ENCODE measurements at places on chromosomes 13 and 19.

DNA sequence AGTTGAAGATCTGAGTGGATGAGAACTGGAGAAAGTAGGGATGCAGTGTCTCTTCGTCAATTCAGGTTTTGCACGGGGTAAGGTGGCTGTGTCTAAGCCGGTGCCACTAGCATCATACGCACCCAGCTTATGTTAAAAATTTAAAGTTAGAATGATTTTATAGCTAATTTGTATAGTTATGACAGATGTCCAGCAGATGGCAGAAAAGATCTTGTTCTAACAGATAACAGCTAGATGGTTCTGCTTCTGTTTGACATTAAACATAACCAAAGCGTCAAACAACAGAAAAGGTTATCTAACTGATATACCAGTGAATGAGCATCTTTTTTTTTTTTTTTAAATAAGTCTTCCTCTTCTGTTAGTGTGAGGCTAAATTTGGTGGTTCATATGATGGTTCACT is 18.8 kb upstream of the EDDM13 start:
- peak; percentile 43 for DNase-seq

DNA sequence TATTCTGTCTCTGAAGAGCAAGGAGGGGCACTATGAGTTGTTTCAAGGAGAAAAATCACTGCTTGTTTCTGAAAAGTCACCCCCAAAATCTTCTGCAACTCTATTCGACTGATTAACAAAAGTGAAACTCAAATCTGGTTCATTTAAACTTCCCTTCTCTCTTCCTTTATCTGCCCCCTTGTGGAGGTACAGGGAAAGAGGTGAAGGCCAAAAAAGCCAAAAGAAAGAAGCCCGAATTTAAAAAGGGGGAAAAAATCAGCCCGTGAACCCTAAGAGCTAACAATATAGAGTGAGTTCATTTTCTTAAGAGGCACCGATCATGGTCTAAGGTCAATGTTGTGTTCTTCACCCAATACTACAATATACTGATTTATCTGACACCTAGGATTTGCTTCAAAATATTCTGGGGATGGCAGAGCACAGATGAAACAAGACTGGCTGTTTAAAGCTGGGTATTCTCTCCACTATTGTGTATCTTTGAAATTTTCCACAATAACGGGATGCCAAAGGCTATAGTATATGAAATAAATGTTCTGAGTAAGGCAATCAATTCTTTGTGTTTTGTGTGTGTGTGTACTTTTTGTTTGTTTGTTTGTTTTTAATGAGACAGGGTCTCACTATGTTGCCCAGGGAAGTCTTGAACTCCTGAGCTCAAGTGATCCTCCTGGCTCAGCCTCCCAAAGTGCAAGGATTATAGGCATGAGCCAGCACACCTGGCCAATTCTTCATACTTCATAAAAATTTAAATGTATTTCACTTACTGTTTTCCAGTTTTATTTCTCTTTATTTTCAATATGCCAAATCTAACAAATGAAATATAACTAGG is 55.0 kb upstream of the EEF1AKMT1 start:
- DNase-seq: peak; percentile 4

- DNase-seq: peak; percentile 84
These were observed 5.3 kb downstream of the RASIP1 start for GRCh38 chr19:48735031-48735615.

GRCh38 chr13:100439247-100439970 is 149.2 kb downstream of the GGACT start:
- no peak for DNase-seq

DNA sequence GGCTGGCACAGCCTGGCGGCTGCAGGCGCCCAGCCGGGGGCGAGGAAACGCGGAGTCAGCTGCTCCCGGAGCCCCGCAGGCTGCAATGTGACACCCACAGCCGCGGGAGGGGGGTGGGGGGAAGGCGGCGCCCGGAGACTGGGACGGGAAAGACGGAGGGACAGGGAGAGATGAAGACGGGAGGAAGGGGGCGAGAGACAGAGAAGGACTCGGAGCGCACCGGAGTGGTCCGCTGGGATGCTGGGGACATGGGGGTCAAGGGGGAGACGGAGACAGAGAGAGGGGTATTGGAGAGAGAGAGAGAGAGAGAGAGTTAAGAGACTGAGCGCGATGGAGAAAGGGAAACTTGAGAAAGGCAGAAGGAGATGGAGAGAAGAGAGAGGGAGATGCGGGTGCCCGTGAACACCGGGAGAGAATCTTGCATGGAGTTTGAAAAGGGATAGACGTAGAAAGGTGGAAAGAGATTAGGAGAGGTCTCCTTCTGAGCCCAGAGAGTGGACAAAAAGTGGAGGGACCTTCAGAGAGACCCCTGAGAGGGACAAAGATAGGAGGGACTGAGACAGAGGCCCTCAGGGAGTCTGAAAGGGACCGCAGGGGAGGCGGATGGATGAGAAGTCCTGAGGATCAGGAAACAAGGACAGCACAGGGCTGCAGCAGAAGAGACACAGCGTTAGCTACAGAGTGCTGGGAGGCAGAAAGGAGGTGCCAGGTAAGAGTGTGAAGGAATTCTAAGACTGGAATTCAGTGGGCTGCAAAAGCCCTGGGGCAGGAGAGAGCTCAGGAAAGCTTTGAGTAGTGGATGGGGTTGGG is 1.0 kb downstream of the SCN1B start:
- DNase-seq: no peak

DNA sequence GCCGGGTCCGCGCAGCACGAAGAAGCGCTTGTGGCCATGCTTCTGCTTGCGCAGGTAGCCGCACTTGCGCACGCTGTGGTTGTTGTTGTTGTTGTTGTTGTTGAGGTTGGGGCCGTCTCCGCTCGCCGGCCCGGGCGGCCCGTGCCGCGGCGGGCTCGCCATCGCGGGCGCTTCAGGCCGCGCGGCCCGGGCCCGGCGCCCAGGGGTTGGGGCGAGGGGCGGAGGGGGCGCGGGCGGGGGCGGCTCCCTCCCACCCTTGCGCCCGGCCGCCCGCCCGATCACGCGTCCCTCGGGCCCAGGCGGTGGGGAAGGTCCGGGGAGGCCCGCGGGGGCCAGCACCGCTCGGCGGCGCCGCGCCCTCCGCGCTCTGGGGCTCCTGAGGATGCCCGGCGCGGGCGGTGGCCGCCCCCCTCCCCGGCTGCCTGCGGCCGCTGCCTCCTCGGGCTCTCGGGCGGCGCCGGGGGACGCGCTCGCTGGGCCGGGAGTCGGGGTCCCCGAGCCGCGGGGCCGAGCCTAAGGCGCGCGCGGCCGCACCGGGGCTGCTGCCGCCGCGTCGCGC is 412 bp downstream of the IRS2 start:
- peak; percentile 65 for DNase-seq
